Heart right ventricle (tissue), 16 donors: ENCODE measurements at places on chromosomes 7 and 10. TPM values are rescaled to one million over a fixed set of nuclear protein-coding genes. Genes with fewer than 3 reads are reported as not detected.

Gene ANXA11
- total RNA-seq = 338 TPM

Gene ACHE
- 0.33 TPM for total RNA-seq

Gene ATXN7L1
- 5.2 TPM for total RNA-seq

DNA sequence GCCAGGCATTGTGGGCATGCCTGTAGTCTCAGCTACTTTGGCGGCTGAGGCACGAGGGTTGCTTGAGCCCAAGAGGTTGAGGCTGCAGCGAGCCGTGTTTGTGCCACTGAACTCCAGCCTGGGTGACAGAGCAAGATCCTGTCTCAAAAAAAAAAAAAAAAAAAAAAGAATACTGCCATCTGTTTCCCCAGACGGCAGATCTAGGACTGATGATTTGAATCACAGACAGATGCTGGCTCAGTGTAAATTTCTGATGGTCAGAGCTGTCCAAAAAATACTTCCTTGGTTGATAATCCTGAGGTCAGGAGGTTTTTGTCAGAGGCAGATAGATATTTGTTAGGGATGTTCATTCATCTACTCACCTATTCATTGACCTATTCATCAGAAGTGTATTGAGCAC is 130.7 kb downstream of the REEP3 start:
- H3K36me3 ChIP-seq = no peaks in the 10 kb centered on the region
- DNase-seq = no peak
- H3K4me3 ChIP-seq = no peak overlapping the region

Gene HOXA6
- total RNA-seq = not detected

- H3K27ac ChIP-seq = no peak overlapping the region
- DNase-seq = no peak
- no peaks in the 10 kb centered on the region for H3K27me3 ChIP-seq
- no peak overlapping the region for H3K4me3 ChIP-seq
Measured at GRCh38 chr7:16929146-16929762, 47.5 kb upstream of the AGR3 start.

DNA sequence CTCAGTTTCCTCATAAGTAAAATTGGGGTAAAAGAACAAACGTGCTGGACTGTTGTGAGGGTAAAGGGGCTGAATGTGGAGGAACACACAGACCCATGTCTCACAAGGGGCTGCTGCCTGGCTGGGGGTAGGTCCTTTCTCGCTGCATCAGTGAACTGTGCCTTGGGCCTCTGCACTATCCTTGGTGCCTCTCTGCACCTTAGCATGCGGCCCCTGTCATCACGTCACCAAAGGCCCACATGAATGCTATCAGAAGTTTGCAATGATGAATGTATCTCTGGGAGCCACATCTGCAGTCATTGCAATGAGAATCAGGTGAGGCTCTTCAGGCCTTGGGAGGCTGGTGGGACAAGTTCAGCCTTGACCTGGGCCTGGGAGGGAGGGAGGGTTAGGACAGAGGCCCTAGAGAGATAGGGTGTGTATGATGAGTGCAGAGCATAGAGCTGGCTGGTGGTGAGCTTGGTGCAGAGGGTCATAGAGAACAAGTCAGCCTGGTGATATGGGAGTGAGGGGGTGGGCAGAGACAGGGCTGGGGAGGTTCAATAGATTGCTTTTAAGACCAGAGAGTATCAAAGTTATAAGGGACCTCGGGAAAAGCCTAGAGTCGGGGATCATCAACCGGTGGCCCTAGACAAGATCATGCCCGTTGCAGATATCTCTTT is 308.4 kb downstream of the RPS24 start:
- H3K4me1 ChIP-seq = no peaks in the 10 kb centered on the region
- no peaks in the 10 kb centered on the region for H3K36me3 ChIP-seq
- DNase-seq = no peak
- no peak overlapping the region for H3K27ac ChIP-seq

DNA sequence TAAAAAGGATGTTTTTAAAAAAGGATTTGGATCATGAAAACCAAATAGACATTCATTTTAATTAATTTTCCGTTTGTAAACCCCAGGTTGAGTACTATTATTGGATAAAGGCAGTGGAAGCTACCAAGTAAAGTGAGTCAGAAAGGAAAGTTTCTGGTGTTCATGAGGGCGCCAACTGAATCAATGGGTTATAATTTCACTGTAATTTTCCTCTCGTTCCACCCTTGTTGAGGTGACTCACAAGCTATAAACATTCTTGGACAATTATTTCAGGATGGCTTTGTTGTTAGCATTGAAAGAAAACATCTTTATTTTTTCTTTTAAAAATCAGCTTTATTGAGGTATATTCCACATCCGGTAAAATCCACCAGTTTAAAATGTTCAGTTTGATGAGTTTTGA is 5.1 kb upstream of the FAM133B start:
- no peaks in the 10 kb centered on the region for H3K4me1 ChIP-seq
- H3K27ac ChIP-seq = no peak overlapping the region
- H3K36me3 ChIP-seq = no peaks in the 10 kb centered on the region
- no peak for DNase-seq
- H3K27me3 ChIP-seq = no peaks in the 10 kb centered on the region
- no peak overlapping the region for H3K4me3 ChIP-seq

GRCh38 chr7:46982928-46983327 is 599.0 kb downstream of the TNS3 start:
- no peaks in the 10 kb centered on the region for H3K27me3 ChIP-seq
- no peak for DNase-seq
- no peak overlapping the region for H3K27ac ChIP-seq

Gene DNAJB9
- total RNA-seq = 57.1 TPM

DNA sequence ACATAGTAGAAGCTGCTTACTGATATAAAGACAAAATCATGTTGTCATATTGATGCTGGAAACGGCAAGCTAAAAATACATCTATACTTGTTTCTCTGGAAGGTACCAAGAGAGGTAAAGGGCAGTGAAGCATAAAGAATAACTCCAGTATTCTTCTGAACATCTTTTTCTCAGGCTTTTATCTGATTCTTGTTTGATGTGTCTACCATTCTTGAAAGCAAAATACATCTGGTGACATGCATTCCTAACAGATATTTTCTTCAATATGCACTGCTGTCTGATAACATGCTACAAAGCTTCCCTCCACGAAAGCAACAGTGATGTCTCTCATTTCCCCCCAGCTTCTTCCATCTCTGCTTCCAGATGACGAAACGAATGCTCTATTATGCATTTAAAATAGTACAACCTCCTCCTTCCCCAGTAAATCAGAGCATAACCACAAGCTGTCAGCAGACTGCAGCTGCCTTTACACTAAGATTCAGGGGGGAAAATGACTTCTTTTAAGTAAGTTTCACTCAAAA is 100.8 kb downstream of the ARHGAP21 start:
- no peak overlapping the region for H3K4me3 ChIP-seq
- H3K27ac ChIP-seq = no peak overlapping the region
- H3K4me1 ChIP-seq = peaks cover 12% of the 10 kb centered on the region
- no peaks in the 10 kb centered on the region for H3K27me3 ChIP-seq

Gene IFIT2
- total RNA-seq = 24.4 TPM

GRCh38 chr10:104246976-104247375 is 7.7 kb upstream of the GSTO1 start:
- no peak overlapping the region for H3K4me3 ChIP-seq
- no peaks in the 10 kb centered on the region for H3K4me1 ChIP-seq
- no peaks in the 10 kb centered on the region for H3K27me3 ChIP-seq
- peak; percentile 13 for DNase-seq
- H3K27ac ChIP-seq = peak overlapping the region; percentile 84

GRCh38 chr7:30886608-30887011 is 25.0 kb upstream of the AQP1 start:
- DNase-seq = no peak
- peak overlapping the region; percentile 31 for H3K27ac ChIP-seq
- no peaks in the 10 kb centered on the region for H3K36me3 ChIP-seq
- no peaks in the 10 kb centered on the region for H3K27me3 ChIP-seq
- H3K4me3 ChIP-seq = no peak overlapping the region
- peaks cover 3% of the 10 kb centered on the region for H3K4me1 ChIP-seq

Gene ABCB4
- 7.9 TPM for total RNA-seq

DNA sequence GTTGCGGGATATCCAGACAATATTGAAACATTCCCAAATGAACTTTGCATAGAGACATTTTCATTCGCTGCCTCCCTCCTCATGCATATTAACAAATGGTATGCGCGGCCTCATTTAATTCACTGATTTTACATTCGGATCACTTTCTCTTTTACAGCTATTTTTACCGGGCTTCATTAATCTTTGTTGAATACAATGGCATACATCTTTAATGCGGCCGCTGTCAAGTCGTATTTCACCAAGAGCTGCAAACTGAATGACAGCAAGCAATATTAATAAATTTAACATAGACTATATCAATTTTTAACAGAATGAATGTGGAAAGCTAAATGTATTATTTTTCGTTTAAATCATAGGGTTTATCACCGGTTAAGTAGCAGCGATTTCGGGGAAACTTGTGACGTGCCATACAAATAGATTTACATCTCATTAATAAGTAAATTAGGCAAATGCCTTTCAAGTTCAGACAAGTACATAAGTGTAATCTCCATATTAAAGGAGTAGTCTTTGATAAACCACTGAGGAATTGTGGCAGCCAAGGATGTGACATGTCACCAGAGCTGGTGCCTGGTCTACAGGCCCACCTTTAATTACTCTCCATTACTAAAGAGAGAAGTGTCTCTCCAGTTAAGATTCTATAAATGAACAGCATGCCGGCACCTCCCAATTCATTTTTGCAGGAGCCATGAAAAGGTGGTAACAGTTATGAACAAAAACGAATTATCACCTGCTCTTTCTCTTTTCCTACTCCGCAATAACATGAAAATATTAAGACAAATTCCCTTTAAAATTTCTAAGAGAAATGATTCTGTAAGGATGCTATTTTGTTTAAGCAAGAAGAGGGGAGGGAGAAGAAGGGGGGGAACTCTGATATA is 568.9 kb upstream of the MKI67 start:
- DNase-seq = no peak
- H3K4me3 ChIP-seq = no peak overlapping the region
- no peak overlapping the region for H3K27ac ChIP-seq
- H3K36me3 ChIP-seq = no peaks in the 10 kb centered on the region

DNA sequence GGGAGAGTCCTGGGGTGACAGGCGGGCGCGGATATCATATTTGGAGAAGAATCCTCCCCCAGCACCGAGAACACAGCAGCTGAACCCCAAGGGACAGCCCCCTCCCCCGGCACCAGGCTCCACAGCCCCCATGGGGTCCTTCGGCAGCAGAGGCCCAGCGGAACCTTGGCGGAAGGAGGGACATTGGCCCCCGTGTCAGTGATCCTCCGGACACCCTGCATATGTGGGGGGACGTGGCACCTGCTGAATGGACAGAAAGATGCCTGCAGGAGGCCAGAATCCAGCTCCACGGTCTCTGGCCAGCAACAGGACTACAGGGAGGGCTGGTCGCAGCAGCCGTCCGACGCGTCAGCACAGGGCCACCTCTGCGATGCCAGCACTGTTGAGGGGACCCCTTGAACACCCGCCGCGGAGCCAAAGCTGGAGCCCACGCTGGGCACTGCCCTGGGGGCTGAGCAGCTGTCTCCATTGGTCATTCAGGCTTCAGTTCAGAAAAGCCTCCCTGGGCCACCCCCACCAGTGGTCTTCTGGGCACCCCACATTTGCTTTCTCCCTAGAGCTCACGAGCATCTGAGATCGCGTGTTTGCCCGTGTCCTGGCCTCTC is 240.1 kb downstream of the ELFN1 start:
- no peaks in the 10 kb centered on the region for H3K36me3 ChIP-seq
- H3K27ac ChIP-seq = no peak overlapping the region
- DNase-seq = peak; percentile 9
- no peaks in the 10 kb centered on the region for H3K4me1 ChIP-seq
- H3K27me3 ChIP-seq = no peaks in the 10 kb centered on the region
- no peak overlapping the region for H3K4me3 ChIP-seq

- DNase-seq = no peak
- H3K27me3 ChIP-seq = no peaks in the 10 kb centered on the region
- H3K4me3 ChIP-seq = no peak overlapping the region
- no peaks in the 10 kb centered on the region for H3K36me3 ChIP-seq
- peaks cover 3% of the 10 kb centered on the region for H3K4me1 ChIP-seq
Measured at GRCh38 chr7:1025743-1026581, 18.4 kb upstream of the GPR146 start.
